Esophagus mucosa (tissue), 1 donor: ENCODE measurements at places on chromosomes 2 and 18. TPM values are rescaled to one million over a fixed set of nuclear protein-coding genes. Genes with fewer than 3 reads are reported as not detected.
A peak's percentile ranks its signal among the peaks of the same experiment; 100 is the strongest.

DNA sequence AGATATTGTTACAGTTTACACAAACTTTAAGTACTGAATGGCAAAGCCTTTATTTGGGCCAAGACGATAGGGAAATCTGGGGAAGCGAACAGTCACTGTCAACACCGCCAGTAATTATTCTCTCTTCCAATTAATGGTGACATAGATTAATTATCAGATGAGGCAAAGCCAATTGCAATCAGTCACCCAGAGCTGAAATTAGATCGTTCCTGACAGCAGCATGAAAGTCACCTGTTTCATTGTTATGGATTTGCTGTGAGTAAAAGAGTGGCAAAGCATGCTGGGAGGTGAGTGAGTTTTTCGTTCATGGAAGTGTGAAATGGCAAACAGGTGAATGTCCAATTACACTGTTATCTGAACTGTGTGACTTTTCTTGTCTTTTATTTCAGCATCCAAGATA is 164.8 kb upstream of the KLHL14 start:
- ATAC-seq = no peak

DNA sequence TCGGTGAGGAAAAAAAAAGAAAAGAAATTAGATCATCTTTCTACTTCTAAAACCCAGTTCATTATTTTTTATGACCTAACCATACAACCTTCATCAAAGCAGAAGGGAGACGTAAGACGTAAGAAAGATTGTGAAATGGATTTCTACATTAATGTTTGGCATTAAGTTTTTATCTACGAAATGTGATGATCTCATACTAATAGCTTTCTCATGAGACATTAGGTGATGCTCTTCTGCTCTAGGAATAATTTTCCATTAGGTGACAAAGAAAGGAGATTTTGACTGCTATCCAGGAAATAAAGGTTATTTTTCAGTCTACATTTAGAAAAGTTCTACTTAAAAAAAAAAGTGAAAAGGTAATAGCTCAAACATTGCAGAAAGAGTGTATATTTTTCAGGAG is 748.6 kb downstream of the ERBB4 start:
- ATAC-seq = no peak

GRCh38 chr2:42567806-42568400 is 529 bp upstream of the MTA3 start:
- peak; percentile 50 for ATAC-seq

DNA sequence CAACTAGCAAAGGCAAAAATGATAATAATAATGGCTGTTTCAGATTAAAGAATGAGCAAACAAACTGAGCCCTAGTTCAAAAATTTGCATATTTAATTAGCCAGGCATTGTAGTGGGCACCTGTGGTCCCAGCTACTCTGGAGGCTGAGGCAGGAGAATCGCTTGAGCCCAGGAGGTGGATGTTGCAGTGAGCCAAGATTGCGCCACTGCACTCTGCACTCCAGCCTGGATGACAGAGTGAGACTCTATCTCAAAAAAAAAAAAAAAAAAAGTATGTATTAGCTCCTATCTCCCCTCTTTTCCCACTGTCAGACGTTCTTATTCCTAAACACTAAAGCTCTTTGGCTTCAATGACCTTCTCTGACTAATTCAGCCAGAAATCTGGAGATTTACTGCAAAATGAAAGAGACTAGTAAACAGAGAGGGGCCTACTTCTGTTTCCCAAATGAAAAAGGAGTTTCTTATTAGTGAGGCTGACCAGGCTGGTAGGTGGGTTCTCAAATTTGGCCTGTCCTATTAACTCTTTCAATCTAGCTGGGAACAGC is 3.9 kb upstream of the SRBD1 start:
- ATAC-seq = no peak

- no peak for ATAC-seq
These were observed 29.3 kb downstream of the BCL2L11 start for GRCh38 chr2:111149882-111150455.

LOXHD1 gene
- 0.12 TPM for total RNA-seq

SERPINB12 gene
- total RNA-seq = 0.60 TPM

SERPINB10 gene
- 0.36 TPM for total RNA-seq

- no peak for ATAC-seq
These were observed 11.6 kb upstream of the SPTBN1 start for GRCh38 chr2:54444503-54444902.

GRCh38 chr2:222671259-222672067 is at the start of gene MOGAT1:
Gene MOGAT1, plus strand, starts transcription at chr2:222671658. Its CDS starts 128 bp downstream, at chr2:222671786.
- peak; percentile 65 for ATAC-seq

GRCh38 chr18:57696271-57696670 is 74.6 kb upstream of the NARS1 start:
- ATAC-seq = no peak

GRCh38 chr2:28588292-28588670 is 92.4 kb downstream of the PLB1 start:
- no peak for ATAC-seq

ZNF396 gene
- 0.80 TPM for total RNA-seq

DNA sequence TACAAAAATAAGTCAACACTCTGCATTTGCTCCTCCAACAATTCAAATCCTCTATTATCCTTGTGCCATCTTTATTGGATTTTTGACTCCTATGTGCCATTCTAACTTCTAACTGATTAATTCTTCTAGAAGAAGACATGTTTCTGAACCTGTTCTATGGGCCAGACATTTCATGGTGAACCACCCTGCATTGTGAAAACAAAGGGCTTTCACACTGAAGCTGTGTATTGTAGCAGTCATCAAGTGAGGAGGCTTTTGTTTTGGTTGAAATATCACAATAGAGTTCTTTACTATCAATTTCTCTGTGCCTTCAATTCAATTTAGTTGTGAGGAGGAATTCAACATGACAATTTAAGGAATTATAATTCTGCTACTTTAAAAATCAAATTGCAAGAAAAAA is 357.9 kb downstream of the PLCL1 start:
- no peak for ATAC-seq

GYPC gene
- 4.9 TPM for total RNA-seq

DNA sequence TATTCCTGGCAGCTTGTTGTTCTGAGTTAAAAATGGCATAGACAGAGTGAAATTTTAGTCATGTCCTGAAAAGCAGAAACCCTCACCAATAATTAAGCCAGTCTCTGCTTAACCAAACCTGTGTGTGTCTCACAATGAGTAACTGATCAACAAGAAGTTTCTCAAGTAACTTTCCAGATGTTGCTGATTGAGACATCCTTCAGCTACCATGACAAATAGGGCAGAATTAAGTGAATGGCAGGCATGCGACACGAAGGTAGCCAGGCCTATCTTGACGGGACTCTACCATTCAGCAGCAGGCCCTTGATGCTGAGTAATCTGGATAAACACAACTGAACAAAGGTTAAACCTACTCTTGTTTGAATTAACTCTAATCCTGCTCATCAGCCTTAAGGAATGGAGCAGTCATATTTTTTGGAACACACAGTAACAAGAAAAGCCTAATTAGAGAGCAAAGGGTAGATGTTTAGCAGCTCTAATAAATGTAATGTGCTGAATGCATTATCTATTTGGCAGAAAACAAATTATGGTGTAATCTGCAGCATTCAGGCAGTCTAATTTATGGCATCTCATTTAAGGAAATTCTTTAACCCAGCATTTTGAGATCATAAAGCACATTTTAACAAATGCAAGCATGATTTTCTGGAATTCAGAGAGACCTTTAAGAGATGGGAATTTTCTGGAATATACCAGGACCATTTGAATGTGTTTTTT is 159.5 kb upstream of the EPHA4 start:
- ATAC-seq = peak; percentile 89

DNA sequence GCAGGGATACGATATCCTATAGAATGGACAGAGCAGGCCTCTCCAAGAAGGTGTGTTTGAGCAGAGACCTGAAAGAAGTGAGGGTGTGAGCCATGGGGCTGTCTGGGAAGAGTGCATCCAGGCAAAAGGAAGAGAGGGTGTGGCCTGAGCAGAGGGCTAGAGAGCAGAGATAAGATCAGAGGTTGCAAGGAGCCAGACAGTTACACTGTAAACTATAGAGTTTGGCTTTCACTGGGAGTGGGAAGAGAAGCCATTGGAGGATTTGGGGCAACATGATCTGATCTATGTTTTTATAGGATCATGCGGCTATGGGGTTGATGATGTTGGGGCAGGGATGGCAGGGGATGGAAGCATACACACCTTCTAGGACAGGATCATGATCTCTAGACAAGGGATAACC is 124.1 kb upstream of the MAP3K20 start:
- ATAC-seq = no peak

GRCh38 chr2:233469261-233470010 is 97.1 kb downstream of the USP40 start:
- no peak for ATAC-seq

RGPD3 gene
- 0.04 TPM for total RNA-seq

CCDC150 gene
- total RNA-seq = 3.3 TPM

DNA sequence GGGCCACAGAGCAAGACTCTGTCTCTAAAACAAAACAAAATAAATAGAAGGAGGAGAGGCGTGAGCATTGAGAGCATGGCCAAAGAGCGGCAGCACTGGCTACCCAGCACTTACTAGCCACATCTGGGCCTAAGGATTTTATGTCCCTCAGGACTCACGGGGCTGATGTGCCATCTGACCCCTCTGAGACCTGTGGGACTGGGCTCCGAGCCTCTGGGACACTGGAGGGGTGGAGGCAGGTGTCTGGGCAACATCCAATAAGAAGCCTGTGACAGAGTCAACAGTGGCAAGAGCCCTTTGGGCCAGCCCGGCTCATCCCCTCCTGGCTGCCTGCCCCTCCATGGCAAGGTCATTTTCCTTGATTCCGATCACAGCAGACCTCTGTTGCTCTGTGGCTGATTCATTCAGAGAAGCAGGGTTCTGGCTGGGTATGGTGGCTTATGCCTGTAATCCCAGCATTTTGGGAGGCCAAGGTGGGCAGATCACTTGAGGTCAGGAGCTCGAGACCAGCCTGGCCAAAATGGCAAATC is 60.7 kb downstream of the RRM2 start:
- ATAC-seq = no peak

TGOLN2 gene
- total RNA-seq = 31.0 TPM

DNA sequence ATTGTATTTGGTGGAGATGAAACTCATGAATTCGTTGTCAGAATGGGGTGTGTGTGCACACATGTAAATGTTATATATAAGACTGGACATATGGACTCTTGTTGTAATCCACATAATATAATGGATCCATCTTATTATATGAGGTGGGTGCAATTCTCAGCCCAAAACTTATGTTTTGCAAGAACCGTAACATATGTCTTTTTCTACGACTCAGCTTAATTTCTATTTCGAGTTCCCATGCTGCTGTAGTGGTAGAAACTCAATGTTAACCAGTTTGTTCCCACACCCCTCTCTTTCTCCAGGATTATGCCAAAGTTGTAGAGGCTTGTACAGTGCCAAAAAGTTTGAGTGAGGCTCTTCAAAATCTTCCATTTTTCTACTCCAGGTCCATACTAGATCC is 112.5 kb upstream of the SPOPL start:
- ATAC-seq = no peak

NT5C1B gene
- not detected for total RNA-seq

DNA sequence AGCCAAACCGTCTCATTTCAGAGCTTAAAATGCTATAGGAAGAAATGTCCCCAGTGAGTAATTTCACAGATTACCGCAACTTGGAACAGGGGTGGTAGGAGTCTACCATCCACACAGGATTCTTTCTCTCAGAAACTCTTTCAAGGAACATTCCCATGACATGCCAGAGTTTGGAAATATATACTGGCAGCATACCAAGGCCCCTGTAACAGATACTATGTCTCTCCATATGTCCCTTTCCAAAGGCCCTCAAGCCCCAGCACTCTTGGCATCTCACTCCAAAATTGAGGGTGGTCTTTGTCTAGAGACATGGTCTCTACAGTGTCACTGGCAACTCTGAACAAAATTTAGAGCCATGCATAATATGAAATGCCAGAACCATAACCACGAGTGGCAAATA is 11.0 kb downstream of the FIGLA start:
- ATAC-seq = no peak

DNA sequence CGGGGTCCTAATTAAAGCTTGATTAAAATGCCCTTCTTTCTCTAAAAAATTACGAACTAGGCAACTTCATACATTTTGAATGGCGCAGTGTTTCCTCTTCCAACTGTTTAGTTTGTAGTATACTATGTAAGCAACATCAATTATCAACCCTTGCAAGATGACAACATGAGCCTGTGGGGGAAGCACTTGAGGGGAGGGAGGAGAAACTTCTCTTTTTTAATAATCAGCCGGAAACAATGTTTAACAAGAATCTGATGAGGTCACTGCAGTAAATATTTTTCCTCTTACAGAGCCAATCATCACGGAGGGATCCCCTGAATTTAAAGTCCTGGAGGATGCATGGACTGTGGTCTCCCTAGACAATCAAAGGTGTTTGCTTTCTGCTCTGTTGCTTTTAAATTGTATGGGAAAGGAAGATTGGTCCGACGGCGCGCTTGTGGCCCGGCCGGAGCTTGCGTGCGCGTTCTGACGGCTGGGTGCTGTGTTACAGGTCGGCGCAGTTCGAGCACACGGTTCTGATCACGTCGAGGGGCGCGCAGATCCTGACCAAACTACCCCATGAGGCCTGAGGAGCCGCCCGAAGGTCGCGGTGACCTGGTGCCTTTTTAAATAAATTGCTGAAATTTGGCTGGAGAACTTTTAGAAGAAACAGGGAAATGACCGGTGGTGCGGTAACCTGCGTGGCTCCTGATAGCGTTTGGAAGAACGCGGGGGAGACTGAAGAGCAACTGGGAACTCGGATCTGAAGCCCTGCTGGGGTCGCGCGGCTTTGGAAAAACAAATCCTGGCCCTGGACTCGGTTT is 5.3 kb upstream of the DLX1 start:
- ATAC-seq = no peak

DNA sequence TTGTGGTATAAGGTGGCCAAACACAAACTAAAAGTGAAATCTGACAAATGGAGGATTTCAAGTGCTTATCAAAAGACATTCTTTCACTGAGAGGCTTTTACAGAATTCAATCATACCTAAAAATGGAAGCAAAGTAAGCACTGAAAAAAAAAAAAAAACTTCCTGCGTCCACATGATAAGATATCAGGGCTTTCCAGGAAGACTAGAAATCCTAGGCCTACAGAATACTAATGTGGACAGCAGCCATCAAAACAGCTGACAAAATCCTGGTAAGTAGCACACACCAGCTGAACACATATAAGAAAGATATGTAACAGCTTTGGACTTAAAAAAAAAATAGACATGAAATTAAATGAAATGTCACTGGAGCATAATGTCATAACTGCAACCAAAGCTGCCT is 178.2 kb downstream of the SUCLG1 start:
- no peak for ATAC-seq

- ATAC-seq = no peak
These were observed 87.5 kb upstream of the CTAGE1 start for GRCh38 chr18:22505141-22505591.

PSMA8 gene
- total RNA-seq = not detected

NGEF gene
- 6.1 TPM for total RNA-seq

- ATAC-seq = no peak
These were observed 138.0 kb downstream of the RHBDD1 start for GRCh38 chr2:226973816-226974215.

METTL5 gene
- total RNA-seq = 41.2 TPM

- no peak for ATAC-seq
These were observed 408.8 kb upstream of the UBE2E3 start for GRCh38 chr2:180571559-180571958.

GRCh38 chr2:124822516-124822915 is 797.4 kb downstream of the CNTNAP5 start:
- no peak for ATAC-seq

- ATAC-seq = peak; percentile 34
These were observed 11.6 kb downstream of the TRIB2 start for GRCh38 chr2:12728221-12728777.

COX7A2L gene
- total RNA-seq = 79.1 TPM

MATN3 gene
- 0.56 TPM for total RNA-seq

APLF gene
- 4.2 TPM for total RNA-seq
